ENCODE measurements at places on chromosomes 13 and 19.

GRCh38 chr19:2181633-2181997, 17.9 kb downstream of the DOT1L start:
- no peak for DNase-seq

DNA sequence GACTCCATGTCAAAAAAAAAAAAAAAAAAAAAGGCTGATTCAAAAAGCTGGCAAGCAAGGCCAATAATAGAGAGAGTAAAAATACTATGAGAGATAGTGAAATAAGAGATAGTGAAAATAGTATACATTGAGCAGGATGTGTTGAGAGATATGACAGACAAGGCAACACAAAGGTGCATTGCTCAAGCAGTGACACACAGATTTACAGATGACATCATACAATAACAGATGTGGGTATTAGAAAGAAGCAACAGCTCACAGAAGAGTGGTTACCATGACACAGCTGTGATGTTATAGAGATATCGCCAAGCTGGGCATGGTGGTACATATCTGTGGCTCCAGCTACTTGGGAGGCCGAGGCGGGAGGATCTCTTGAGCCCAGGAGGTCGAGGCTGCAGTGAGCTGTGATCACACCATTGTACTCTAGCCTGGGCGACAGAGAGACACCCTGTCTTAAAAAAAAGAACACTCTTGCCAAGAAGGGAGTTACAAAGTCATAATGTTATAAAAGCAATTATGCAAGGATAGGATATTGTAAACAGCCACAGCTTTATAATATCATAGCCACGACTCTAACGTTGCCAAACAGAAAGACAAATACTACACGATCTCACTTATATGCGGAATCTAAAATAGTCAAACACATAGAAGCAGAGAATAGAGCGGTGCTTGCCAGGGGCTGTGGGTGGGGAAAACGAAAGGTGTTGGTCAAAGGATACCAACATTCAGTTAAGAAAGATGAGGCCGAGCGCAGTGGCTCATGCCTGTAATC, 10.3 kb downstream of the TNFSF9 start:
- no peak for DNase-seq

DNA sequence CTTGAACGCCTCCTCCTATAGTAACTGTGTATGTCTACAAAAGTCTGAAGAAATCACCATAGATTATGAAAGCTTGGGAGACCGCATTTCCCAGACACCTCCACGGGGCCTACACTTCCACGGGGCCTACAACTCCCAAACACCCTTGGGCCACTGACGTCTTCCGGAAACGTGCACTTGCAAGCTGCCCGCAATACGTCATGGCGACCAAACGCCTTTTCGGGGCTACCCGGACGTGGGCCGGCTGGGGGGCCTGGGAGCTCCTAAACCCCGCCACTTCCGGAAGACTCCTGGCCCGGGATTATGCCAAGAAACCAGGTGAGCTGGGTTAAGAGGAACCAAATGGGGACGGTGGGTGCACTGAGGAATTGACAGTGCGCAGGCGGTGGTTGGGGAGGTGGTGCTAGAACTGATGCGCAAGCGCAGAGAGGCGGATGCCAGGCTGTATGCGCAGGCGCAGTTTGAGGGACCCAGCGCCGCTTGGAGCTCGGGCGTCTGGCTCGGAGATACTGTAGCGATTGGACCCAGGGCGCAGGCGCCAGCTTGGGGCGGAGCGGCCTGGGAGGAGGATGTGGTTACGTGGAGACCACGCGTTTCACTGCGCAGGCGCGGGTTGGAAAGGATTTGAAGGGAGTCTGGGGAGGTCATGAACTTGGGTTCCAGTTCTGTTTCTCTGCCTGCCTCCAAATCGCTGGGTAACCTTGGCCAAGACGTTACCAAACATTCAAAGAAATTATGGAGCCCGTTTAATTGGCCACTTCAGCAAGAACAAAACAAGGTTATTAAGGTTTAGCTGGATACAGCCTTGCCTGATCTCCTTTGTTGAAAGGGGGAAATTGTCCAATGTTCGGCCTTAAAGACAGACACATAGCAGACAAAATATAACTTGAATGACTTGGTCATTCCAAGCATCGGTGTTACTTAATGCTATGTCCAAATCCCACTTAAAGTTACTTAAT, at the start of gene MRPL54:
Gene MRPL54, plus strand, starts transcription at position 182 of the 959 bp plus-strand sequence. Its CDS starts 19 bp downstream, at position 201.
- DNase-seq: peak; percentile 98

GRCh38 chr19:15449620-15450527, at the start of gene WIZ:
TSS of gene WIZ (minus strand) at chr19:15449956. CDS start at chr19:15448307, 1,649 bp downstream.
- no peak for DNase-seq

- no peak for DNase-seq
Measured at GRCh38 chr19:4360081-4360569, 16.8 kb downstream of the MPND start.

GRCh38 chr19:52871466-52871865, 14.0 kb upstream of the ZNF468 start:
- no peak for DNase-seq

GRCh38 chr13:30978981-30979956, 46.8 kb downstream of the TEX26 start:
- DNase-seq: no peak

- DNase-seq: no peak
Measured at GRCh38 chr13:26411206-26411605, 146.3 kb upstream of the WASF3 start.

Measured in NCI-H187 (cell line).